Right renal pelvis (tissue), 4 donors: ENCODE measurements at places on chromosomes 7 and 10. TPM values are rescaled to one million over a fixed set of nuclear protein-coding genes. Genes with fewer than 3 reads are reported as not detected.

GRCh38 chr7:17181482-17181881 lies 117.0 kb upstream of the AHR start:
- no peak for DNase-seq

VPS37D gene
- 12.1 TPM for polyA plus RNA-seq

DNA sequence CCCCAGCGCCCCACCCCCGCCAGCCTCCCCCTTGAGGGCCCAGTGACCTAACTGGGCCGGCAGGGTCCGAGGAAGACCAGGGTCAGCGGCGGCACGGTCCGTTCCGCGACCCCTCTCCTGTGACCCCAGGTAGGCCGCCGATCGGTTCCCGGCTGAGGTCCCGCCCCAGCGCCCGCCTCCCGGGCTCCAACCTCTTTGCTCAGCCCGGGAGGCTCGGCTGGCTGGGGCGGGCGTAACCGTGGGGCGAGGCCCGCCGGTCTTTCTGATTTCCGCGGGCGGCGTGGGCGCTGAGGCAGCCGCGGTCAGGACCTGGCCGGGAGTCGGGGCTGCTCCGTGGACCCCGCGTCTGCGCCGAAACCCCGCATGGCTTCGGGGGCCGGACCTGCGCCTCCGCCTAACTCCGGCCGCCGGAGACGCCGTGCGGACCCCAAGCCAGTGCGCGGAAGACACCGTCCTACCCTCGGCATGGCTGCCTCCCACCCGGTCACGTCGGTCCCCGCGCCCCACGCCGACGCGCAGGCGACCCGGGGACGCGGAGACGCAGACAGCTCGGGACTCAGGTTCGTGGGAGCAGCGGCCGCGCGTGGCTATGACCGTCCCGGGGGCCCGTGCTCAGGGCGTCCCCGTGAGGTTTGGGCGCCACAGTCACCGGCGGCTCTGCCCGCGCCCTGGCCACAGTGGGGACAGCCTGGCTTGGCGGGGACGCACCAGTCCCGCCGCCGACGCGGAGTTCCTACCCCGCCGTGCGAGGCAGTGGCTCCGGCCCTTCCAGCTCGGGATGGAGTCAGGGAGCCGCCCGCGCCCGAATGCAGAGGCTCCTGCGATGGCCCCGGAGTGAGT lies 1.0 kb upstream of the VENTX start:
- no peak for DNase-seq

GRCh38 chr10:98272245-98272644 lies 4.3 kb upstream of the LOXL4 start:
- DNase-seq: no peak

DNAJC30 gene
- polyA plus RNA-seq: 11.7 TPM

GRCh38 chr10:68562661-68563570 lies 2.8 kb downstream of the TET1 start:
- DNase-seq: no peak

DNA sequence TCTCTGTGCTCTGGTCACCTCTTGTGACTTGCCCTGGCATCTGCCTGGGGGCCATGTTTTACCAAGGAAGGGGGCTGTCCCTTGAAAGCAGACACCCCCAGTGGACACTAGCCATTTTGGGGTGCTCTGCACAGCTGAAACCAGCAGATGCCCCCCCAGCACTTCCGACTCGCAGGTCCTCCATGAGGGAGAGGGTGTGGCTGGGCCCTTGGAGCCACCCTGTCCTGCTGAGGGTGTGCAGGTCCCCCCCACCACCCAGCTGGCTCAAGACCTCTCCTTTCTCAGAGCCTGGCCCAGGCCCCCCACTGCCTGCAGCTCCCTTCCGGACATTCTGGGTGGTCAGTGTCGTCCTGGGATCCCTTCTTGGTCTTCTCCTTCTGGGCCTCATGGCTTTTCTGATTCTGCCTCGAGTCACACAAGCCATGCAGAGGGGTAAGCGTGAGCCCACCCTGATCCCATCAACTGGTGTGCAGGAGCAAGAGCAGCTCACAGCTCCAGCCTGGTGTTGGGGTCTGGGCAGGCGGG lies 12.3 kb downstream of the SCART1 start:
- no peak for DNase-seq

DNA sequence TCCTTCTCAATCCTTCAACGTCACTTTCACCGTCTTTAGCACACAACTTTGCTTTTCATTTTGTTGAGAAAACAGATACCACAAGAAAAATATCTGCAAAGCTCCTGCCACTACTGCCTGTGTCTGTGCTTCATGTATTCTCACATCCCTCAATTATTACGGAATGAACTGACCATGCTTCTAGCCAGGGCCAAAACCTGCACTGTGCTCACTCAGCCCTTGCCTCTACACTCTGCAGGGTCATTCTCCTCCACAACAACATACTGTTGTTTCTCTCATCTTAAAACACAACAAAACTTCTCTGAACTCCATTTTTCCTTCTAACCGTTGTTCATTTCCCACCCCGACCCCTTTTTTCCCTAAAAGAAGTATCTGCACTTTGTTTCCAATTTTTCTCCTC lies 29.5 kb downstream of the BMPR1A start:
- no peak for DNase-seq

DNA sequence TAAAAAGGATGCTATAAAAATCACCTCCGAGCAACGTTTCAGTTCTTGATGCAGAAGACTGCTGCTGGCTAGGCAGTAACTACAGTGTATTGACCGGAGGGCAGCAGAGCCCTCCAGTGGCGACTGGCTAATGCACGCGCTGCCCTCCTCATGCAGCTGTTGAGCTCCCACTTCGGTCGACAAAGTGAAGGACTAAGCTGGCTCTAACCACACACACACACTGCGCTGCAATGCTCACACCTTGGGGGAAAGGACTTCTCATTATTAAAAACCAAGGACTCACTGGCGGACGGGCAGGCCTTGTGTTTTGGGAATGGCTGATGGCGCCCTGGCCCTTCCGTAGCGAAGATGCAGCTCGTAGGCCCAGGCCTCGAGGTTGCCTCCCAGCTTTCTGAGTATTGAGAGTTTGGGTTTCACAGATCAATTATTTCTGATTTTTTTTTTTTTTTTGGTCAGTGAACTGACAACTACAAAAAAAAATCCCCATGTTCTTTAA lies 120.9 kb upstream of the DIP2C start:
- DNase-seq: no peak

DNA sequence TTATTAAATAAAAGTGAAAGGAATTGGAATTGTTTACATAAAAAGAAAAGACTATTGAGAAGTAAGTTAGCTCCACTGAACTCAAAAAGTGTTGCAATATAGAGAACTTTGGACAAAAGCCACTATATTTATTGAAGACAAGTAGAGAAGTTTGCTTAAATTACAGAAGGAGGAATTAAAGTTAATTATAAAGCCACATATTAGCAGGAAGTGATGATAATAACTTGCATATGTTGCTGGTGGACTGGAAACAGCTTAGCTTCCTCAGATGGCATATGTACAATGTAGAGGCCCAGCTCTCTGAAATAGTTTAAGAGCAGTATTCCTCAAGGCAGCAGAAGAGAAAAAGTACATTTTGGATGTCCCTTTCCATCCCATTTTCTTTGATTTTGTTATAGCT lies 400.7 kb downstream of the GATA3 start:
- DNase-seq: no peak

DNA sequence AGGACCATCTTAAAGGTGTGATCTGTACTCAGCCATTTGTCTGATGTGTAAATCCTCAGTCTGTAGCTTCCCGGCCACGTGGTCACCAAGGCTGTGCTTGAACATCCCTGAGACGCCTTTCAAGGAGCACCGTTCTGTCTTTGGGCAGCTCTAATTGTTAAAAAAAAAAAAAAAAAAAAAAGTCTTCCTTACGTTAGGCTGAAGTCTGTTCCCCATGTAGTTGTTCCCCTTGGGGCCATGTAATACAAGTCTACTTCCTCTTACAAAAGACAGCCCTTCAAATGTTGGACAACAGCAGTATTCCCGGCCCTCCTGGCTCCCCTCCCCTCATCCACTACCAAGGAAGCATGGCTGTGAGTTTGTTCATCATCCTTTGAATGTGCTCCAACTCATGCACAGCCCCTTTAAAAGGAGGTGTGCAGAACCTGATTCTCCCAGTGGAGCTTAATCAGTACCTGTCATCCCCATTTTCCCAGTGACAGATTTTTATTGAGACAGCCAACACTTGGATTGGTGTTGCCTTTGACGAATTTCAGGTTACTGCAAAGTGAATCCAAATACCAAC lies 392.2 kb upstream of the GALNT17 start:
- DNase-seq: no peak

- no peak for DNase-seq
Measured at GRCh38 chr7:37425498-37425897, 23.2 kb downstream of the ELMO1 start.

DNA sequence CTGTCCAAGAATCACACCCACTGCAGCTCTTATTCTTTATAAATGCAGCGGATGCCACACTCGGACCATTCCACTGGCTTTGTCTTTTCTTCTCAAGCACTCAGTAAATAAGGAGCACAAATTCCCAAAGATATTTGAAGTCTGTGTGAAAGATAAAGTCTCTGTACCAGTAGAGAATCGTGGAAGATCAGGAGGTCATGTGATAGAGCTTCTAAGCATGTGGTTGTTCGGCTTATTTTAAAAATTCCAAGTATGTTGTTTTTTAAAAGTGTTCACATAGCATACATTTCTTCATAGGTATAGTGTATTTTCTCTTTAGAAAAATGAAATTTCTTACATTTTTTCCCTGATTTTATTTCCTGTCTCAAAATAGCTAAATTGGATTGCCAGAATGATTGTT lies 75.8 kb downstream of the NOC3L start:
- no peak for DNase-seq

DNA sequence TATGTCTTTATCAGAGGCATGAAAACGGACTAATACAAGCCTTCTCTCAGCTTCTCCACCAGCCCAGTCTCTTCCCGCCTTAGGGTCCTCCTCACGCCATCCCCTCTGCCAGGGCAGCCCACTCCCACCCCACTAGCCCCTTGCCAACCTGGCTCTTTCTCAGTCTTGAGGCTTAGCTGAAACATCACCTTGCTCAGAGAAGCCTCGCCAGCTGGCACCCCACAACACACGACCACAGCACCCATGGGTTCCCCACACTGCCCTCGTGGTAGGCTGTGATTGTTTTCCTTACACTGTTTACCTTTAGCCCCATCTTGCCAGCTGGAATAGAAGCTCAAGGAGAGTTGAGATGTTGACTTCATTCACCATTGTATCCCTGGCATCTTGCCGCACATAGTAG lies 44.4 kb downstream of the GPAM start:
- no peak for DNase-seq

RADIL gene
- polyA plus RNA-seq: 2.7 TPM

DNA sequence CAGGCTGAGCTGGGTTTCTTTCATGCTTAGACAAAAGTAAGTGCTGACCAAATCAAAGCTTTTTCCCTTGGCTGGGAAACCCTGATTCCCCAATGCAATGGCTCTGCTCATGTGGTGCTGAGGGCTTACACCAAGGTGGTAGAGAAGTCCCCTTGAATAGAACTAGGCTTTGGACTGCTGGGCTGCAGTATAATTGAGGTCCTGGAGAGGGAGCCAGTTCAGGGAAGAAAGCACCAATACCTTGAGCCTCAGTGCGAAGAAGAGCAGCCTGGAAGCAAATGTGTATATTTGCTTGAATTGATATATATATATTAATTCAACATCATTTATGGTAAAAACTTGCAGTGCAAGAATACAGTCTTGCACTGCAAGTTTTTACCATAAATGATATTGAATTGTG lies 391.1 kb downstream of the RPS24 start:
- DNase-seq: no peak
